ENCODE measurements at places on chromosomes 2 and 18.

DNA sequence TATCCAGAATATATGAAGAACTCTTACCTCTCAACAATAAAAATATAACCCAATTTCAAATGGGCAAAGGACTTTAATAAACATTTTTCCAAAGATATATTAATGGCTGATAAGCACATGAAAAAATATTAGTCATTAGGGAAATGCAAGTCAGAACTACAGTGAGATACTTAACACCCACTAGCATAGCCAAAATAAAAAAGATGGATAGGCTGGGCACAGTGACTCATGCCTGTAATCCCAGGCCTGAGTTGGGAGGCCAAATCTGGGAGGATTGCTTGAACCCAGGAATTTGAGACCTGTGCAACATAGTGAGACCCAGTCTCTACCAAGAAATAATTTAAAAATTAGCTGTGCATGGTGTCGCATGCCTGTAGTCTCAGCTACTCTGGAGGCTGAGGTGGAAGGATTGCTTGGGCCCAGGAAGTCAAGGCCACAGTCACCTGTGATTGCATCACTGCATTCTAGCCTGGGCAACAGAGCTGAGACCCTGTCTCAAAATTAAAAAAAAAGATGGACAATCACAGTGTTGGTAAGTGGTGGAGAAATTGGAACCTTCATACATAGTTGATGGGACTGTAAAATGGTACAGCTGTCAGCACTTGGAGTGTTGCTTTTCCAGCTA, 25.1 kb downstream of the MARCHF7 start:
- DNase-seq = no peak

- no peak for DNase-seq
Measured at GRCh38 chr2:45505138-45505537, 105.9 kb downstream of the SRBD1 start.

GRCh38 chr2:160465002-160465401, 28.6 kb downstream of the RBMS1 start:
- DNase-seq = no peak

GRCh38 chr18:37742436-37742835, 176.8 kb upstream of the CELF4 start:
- DNase-seq = no peak

DNA sequence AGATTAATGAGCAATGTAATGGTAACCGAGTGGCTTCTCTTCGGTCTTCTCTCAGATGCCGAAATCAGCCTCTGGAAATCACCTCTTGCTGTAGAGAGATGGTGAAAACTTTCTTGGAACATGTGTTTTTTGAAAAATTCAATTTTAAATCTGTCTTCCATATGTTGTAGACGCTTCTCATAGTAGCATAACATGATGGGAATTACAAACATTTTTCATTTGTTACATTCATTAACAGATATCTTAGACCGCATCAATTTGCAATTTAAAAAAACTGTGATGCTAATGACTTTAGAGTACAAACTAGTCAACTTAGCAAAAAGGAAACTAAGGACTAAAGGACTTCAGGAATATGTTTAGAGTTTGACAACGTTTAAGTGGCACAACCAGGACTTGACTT, 275.2 kb downstream of the ASXL3 start:
- no peak for DNase-seq

DNA sequence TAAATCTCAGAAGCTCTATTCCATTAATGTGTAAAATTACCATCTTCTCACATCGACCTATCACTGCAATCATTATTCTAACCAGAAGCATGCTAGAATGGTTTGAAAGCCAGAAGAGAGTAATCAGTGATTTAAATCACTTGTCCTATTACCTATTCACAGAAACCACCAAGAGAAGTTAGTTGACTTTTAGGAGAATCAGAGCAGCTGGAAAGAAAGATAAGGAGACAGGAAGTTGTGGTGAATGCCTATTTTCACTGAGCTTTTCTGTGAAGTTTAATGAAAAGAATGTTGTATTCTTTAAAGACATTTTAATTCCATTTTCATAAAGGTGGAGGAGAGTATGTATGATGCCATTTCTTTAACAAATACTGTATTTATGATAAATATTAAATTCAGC, 352.6 kb upstream of the CRIM1 start:
- no peak for DNase-seq

DNA sequence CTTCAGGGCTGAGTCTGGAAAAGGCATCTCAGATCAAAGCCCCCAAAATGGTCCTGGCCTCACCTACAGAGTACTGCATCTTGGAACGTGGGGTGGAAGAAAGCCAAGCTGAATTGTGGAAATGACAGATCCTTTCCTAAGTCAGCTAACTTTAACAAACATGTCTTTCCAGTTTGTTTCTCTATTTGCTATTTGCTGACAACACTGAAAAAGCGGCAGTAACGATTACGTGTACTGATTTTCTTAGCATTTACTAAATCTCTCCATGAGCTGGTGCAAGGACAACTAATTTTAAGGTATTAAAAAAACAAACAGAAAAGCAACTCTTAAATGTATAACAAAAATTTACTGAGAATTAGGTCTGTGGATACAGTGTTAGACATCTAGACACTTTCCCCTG, 1.1 kb downstream of the HIBCH start:
- DNase-seq = no peak

- no peak for DNase-seq
Measured at GRCh38 chr18:9706081-9706935, 1.8 kb upstream of the RAB31 start.

DNA sequence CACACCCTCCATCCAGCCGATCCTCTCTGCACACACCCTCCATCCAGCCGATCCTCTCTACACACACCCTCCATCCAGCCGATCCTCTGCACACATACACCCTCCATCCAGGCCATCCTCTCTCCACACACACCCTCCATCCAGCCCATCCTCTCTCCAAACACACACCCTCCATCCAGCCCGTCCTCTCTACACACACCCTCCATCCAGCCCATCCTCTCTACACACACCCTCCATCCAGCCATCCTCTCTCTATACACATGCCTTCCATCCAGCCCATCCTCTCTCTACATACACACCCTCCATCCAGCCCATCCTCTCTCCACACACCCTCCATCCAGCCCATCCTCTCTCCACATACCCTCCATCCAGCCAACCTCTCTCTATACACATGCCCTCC, 83.1 kb downstream of the EIPR1 start:
- no peak for DNase-seq

DNA sequence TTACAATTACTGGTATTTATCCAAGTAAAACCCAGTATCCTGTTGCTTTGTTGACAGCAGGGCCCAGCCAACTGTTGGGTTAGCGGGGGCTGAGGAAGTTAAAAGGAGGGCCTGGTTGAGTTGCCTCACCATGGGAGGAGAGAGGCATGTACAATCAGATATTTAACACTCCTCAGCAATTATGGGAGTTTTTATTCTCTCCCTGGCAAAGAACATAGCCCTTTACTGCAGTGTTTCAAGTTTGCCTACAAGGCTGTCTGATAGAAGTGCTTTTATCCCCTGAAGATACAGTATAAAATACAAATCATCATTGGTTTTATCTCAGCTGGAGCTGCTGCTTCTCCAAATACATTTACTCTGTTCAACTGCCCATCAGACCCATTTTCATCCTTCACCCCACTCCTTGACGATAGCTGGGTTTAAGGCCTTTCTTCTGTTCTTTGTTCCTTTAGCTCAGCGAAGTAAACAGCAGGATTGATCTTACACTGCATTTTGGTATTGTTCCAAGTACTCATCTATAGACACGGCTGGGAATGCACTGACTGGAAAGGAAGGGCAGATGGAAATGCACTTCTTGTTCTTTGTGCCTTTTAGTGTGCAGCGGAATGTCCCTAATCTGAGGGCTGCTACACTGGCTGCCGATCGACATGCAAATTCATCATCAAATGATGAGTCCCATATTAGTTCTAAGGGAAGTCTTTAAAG, 402.5 kb upstream of the SPRED2 start:
- DNase-seq = no peak

DNA sequence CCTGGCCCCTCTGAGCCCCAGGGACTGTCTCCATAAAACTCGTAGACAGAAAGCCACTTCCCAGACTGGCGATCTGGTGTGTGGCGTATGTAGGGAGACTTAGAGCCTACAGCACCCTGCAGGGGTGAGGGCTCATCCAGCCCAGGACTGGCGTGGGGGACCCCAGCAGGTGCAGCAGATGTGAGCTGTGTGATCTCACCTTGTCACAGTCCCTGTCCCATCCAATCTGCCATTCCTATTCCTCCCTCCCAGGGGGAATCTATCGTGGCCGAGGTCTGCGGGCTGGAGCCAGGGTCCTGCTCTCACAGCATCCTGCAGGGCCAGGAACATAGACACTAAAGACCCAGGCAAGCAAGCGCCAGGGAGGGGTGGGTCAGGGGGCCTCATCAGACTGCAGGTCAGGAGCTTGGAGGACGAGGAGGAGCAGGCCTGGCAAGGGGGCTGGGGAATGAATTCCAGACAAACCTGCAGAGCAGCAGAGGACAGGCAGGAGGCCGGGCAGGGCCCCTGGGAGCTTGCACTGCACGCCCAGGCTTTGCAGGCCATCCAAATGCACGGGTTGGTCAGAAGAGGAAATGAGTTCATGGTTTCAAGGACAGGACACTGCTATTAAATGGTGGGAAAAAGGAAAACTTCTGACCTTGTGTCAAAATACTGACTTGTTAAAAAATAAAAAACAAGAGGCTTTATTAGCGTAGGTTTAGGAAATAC, 32.5 kb downstream of the HS6ST1 start:
- no peak for DNase-seq

DNA sequence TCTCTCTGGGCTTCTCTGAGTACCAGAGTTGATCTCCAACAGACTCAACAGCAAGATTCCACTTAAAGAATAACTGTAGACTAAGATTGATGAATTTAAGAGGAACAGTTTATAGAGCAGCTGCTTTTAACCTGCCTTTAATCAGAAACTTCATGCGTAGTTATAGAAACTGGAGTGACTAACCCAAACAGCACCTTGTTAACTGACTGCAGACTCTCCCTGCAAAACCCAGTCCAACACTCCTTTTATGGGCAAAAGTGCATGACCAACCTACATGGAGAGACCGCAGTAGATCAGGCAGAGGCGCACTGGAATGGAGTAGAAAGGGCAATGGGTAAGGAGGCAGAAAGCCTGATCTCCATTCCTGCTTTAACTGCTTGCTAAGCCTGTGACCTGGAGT, 110.6 kb downstream of the NRP2 start:
- DNase-seq = no peak

DNA sequence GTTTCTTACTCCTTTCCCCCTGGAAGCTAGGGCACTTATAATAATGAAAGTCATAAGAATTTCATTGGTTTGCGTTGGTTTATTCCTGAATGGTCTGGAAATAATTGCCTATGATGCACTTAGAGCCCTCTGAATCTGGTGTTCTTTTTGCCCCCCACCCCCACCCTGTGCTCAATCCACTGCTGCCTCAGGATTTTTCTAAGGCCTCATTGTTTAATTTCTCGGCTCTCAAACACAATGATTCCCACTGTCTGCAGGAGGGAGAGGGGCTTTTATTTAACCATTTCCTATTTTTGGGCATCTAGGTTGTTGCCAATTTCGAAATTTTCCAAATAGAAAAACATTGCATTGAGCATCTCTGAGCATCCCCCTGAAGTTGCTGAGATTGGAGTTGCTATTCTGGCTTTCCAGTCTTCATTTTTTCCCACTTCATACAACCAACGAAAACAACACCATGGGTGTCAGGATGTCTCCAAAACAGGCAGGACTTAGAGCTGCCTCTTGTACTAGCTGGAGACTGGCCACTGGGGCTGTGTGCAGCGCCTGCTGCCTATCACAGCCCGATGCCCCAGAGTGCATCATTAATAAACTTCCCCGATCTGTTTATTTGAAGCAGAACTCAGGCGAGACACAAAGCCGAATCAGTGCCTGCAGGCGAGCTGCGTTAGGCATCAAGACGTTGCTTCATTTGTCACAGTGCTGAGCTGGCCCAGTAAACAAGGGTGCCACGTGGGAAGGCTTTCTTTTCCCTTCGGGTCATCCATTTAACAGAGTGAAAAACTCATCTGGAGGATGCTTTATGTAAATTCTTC, 1.8 kb upstream of the PCARE start:
- no peak for DNase-seq

DNA sequence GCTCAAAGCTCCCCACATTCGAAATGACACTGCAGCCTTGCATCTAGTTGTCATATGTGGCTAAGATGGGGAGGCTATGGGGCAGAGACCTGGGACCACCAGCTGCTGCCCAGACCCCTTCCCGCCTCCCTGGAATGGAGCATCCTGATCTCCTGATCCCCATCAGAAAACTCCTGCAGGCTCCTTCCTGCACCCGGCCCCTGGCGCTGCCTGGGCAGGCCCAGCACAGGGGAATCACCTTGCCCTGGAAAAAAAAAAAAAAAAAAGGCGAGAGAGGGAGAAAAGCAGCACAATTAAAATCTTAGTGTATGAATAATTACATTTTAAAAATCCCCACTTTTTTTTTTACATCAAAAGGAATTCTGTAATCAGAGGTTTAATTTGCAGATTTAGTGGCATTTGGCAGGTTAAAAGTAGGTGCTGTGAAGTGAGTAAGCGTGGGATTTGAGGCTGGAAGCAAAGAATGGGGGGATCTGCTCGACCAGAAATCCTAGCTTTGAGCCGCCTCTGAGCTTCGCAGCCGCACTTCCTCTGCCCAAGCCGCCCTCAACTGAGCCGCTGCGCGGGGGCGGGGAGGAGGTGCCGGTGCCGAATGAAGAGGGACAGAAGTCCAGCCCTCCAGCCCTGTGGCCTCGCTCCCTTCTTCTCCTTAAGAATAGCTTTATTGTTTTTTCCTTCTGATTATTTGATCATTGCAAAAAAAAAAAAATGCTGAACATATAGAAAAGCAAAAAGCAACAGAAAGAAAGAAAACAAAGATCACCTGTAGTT, 30.0 kb downstream of the THNSL2 start:
- DNase-seq = no peak

GRCh38 chr2:145753041-145753608, 1233.2 kb upstream of the ZEB2 start:
- DNase-seq = no peak

DNA sequence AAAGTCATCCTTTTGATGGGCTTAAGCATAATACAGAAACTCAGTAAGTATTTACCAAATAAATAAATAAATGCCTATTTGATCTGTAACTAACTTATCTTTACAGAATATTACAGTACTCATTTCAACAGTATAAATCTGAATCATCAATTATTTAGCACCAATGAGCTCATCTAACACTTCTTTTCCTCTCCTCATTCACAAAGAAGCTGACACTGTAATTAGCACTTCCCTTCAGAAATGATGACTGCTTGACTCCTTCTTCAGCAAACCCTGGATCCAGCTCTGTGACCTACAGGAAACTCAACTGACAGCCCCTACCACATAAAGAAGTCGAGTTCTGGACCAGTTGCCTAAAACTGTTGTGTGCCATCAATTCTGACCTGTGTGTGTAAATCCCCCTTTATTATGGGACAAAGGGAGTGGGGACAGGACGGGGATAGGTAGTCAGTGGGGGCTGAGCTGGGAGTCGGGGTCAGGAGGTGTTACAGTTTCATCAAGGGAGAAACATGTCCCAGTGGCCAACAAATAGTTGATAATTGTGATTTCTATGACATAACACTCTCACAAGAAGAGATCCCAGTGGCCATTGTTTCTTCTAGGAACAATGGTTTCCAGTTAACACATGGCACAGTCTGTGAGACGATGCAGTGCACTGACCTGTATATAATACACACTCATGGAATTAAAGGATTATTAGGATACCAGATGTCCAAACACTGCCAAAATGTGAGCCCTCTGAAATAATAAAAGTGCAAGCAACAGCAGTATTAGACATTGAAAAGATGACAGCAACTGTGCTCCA, 68.7 kb downstream of the STK39 start:
- DNase-seq = no peak

- no peak for DNase-seq
Measured at GRCh38 chr2:219675221-219675620, 47.8 kb downstream of the SLC4A3 start.

GRCh38 chr18:73768043-73768442, 379.6 kb downstream of the FBXO15 start:
- DNase-seq = no peak

- no peak for DNase-seq
Measured at GRCh38 chr2:88248280-88248828, 78.2 kb downstream of the THNSL2 start.

Data from cortex of kidney (tissue), 1 donor.